ENCODE measurements at places on chromosomes 12 and 14.

DNA sequence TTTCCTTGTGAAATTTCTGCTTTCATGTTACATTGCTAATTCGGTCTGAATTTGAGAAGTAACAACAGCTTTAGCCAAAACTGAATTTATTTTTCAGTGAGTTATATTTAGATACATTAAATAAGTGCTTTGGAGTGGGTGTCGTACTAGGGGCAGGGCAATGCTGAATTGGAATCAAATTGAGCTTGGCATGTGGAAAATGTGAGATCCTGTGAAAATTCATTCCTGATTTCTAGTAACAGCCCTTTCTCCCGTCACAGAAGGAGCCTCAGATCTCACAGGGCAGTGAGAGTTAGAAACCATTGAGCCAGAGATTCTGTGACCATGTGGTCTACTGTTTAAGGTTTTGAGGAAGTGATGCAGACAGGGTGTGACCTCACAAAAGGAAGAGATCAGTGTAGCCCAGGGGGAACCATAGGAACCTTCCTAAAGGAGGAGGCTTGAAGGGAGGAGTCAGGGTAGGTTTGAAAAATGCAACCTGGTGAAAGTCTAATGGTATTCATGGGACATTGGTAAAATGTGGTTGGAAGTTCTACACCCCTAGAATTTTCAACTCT lies 1136.8 kb downstream of the AACS start:
- DNase-seq, result no peak

DNA sequence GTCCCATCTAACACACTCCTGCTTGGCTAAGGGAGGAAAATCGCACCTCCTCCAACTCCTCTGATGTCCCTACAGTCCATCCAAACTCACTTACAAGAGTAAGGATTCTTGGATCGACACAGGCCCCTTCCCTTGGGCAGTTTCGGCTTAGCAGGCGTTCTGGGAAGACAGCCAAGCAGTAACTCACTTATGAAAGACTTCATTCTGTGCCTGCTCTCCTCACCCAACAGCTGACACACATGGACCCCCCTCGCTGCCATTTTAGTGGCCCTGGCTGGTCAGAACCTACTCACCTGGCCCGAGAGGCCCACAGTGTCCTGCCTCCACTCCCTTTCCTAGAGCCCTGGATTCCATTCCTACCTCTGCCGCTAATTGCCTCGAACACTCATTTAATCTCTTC lies 52.3 kb upstream of the BCL2L14 start:
- DNase-seq, result no peak

- DNase-seq, result no peak
Observed at GRCh38 chr12:114397978-114398881, 7.7 kb downstream of the TBX5 start.

- no peak for DNase-seq
Observed at GRCh38 chr12:22488478-22488877, 55.9 kb downstream of the C2CD5 start.

DNA sequence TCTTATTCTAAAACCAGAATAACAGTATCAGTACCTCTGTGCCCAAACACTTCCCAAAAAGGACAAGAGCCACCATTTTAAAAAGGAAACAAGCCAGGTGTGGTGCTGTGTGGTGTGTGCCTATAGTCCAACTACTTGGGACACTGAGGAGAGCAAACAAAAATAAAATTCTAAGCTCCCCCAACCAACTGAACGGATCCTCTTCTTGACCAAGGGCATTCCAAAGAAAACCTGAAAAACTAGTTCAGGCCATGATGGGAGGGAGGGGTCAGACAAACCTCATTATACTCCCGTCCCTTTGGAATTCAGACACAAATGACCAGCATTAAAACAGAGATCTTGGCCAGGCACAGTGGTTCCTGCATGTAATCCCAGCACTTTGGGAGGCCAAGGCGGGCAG lies 20.5 kb downstream of the SLC11A2 start:
- DNase-seq, result no peak

DNA sequence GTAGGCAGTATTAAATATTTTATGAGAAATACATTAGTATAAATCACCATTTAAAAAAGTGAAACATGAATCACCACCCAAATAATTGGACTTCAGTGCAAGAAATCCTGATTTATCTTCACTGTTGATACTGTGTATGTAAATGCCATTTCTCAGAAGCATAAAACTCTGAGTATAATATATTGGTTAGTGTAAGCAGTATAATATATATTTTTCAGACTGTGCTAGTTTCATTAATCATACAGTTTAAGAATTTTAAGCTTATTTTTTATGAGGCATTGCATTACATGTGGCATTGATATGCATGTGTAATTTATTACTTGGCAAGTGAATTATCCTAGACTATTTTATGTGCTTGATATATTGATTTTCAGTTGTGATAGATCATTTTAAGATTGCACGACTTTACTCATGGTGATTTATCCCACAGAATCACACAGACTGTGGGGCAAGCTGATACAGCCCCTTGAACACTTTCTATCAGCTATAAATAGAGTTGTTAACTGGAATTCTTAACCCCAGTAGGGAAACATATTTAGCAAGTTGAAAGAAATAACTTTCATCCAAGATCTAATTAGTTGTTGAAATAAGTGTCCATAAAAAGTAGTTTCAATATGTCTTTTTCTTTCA lies 403.5 kb downstream of the RPL10L start:
- DNase-seq, result no peak

- peak; percentile 3 for DNase-seq
Observed at GRCh38 chr14:61923348-61923747, 161.1 kb downstream of the SNAPC1 start.

GRCh38 chr14:105519946-105520698 lies 6.3 kb upstream of the TMEM121 start:
- DNase-seq, result no peak
